Stimulated activated naive B cell treated with anti-CD40 and anti-IgM and Interleukin-4, amounts not matched to agents 10 μg/mL and 1 μg/mL and 100 μg/mL, for 72 hours (primary cell): ENCODE measurements at places on chromosomes 16 and 17.

DNA sequence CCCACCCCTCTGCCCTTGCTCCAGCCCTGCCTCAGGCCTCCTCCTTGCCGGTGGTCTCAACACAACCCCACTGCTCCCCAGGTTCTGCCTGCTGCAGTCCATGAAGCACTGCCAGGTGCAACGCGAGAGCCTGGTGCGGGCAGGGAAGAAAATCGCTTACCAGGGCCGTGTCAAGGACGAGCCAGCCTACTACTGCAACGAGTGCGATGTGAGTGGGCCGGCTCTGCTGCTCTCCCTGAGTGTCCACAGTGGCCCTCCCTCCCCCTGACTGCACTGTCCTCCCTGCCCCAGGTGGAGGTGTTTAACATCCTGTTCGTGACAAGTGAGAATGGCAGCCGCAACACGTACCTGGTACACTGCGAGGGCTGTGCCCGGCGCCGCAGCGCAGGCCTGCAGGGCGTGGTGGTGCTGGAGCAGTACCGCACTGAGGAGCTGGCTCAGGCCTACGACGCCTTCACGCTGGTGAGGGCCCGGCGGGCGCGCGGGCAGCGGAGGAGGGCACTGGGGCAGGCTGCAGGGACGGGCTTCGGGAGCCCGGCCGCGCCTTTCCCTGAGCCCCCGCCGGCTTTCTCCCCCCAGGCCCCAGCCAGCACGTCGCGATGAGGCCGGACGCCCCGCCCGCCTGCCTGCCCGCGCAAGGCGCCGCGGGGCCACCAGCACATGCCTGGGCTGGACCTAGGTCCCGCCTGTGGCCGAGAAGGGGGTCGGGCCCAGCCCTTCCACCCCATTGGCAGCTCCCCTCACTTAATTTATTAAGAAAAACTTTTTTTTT is 1.8 kb upstream of the TMEM88 start:
- no peak for DNase-seq

GRCh38 chr16:23944381-23944780 is 108.6 kb downstream of the PRKCB start:
- DNase-seq, result no peak

DNA sequence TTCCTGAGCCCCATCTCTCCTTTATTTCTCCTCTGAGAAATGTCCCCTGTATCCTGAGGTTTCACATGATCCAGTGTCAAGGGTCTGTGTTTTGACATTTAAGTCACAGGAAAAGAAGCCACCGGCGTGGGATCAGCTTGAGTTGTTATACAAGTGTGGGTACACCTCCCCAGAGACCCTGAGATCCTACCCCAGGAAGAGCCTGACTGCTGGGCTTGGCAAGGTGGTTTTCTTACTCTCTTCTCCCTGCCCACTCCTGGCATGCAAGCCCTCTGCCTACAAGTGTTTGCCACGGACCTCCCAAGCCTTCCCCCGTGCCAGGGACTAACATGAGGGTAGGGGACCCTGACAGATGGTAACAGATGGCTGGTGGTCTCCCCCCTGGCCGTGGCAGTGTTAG is 2.8 kb upstream of the ARHGAP27 start:
- DNase-seq, result no peak

DNA sequence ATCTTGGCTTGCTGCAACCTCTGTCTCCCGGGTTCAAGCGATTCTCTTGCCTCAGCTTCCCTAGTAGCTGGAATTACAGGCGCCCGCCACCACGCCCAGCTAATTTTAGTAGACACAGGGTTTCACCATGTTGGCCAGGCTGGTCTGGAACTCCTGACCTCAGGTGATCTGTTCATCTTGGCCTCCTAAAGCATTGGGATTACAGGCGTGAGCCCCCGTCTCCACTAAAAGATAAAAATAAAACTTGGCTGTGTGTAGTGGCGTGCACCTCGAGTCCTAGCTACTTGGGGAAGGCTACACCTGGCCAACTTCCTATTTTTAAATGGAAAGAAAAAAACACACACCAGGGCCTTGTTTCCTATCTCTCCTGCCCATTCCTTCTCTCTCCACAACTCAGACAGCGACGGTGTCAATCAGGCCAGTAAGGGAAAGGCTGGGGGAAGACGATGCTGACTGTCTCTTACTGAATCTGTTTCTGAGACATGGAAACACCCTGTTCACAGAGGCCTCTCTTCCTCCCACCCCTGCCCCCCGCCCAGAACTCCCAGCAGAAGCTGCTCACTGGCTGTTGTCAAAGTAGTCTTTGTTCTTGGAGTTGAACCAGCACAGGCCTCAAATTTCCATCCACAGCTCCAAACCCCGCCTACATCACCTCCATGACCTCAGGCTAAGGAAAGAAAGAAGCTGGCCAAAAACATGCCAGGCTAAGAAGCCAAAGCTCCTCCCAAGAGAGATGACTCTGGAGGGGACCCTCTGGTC is 96.6 kb downstream of the NXN start:
- no peak for DNase-seq

DNA sequence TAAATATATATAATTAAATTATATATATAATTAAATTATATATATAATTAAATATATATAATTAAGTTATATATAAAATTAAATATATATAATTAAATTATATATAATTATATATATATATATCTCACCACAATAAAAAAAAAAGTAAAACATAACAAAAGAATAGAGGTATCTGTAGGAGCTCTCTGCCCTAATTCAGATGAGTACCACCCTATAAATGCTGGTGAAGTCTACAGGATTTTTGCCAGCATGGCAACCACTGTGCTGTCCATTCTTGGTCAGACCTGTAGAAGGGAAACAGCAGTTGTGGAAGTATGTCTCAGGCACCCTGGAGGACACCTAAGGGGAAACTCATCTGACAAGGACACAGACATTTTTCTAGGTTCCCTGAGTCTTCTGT is 259.7 kb downstream of the PRKCA start:
- DNase-seq, result no peak

DNA sequence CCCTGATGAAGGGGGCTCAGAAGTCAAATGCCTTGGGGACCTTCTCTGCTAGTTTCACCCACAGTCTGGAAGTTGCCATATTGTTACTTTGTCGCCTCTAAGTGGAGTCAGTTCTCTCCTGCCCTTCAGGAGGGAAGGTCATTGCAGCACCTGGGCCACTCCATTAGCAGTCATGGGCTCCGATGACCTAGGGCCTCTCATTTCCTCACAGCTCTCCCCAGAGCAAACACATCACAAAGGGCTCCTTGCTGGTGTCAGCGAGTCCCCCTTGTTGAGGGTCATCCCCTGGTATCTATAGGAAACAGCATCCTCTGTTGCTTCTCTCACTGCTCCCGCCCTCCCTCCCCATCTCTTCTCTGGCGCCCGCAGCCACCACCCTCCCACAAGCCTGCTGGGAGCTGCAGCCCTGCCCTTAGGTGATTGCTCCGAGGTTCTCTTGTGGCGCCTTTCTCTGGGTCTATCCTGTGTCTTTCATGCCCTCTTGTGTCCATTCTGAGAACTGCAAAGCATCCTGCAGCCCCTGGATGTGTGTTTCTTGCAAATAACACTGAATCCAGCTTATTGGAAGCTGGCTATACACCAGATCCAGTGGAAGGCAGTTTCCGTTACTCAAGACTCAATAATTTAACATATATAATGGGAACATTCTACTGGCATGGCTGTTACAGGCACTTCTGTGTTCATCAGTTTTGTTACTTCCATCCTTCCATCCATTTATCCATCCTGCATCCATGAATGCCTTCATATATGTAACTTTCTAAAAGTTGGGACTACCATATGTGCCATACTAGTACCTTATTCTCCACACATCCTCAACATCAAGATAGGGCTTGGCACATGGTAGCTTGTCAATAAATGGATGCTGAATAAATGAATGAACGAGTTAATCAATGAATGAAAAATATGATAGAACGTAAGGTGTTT is 21.2 kb downstream of the PDILT start:
- DNase-seq, result peak; percentile 35

GRCh38 chr17:10471858-10472257 is 2.5 kb upstream of the MYH4 start:
- no peak for DNase-seq

- no peak for DNase-seq
Measured at GRCh38 chr17:9142772-9143494, 121.6 kb downstream of the NTN1 start.

GRCh38 chr16:4511441-4512082 is 27.0 kb downstream of the CDIP1 start:
- no peak for DNase-seq

GRCh38 chr16:57372372-57373116 is at the start of gene CX3CL1:
Gene CX3CL1, plus strand, starts transcription at chr16:57372490. Its CDS starts 79 bp downstream, at chr16:57372569.
- peak; percentile 47 for DNase-seq

DNA sequence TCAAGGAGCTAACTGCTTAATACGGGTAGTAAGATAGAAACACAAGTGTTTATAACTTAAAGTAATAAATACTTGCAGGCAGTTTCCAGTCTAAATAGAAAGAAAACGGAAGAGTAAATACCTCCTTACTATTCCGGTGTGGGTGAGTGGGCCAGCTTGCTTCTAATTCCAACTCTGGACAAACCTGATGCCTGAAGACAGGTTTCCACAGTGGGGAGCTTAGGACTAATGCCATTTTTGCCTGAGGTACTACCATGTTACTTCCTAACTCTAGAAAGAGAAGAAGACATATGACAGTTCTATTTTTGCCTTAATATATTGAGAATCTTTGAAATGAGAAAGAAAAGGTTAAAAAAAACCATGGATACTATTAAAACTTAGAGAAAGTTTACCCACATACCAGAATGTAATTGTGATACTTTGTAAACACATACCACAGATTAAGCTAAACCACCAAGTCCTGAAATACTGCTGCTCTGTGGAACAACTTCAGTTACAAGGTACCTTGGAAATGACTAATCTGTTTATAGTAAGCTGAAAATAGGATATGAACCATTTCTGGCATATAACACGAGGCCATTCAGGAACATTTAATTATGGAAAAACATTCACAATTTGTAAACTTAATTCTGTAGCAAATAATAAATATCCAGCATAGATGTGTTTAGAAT is 70.2 kb downstream of the ZZEF1 start:
- no peak for DNase-seq

DNA sequence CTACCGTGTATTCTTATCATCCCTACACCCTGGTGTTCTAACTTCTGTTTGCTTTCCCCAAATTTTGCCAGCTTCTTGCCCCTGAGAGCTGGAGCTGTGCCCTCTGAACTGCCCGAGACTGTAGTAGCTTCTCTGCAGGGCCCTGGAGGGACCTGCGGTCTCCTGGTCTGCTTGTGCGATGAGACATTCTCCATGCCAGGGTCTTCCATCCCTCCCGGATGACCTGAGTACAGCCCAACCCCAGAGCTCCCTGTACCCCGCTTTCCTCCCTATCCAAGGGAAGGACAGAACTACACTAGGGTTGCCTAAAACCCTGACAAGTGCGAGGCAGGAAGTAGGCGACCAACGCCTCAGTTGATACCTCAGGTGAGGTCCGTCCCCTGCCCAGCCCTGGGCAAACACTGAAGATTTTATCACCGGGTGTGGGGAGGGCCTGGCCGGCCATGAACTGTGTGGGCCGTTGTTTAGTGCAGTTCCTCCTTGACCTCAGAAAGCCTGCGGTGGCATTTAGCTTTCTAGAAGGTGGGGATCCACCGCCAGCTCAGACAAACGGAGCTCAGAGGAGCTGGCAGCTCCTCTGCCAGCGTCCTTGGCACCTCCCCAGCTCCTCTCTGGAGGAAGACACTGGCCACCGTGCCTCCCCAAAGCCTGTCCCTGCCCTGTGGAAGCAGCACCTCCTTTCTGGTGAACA is 13.7 kb downstream of the CANT1 start:
- no peak for DNase-seq

DNA sequence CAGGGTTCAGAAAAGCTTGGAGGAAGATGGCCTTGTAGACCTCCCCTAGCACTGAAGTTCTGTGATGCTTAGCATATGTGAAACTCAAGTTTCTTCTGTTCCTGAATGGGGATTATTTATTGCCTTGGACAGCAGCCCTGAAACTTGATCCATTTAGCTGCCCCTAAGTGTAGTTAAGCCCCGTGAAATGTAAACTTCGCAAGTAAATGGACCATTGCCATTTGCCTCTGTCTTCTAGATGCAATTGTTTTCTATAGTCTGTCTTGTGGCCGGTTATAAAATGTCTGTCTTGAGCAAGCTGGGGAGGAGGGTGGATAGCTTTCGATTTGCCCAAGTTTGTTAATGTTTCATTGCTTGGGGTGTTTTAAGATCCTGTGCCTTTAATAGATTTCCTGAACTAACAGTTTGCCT is 261.8 kb downstream of the CDH13 start:
- no peak for DNase-seq

GRCh38 chr16:88866151-88866920 is at the start of gene PABPN1L:
Gene PABPN1L, minus strand, starts transcription at chr16:88866660. Its CDS starts 54 bp downstream, at chr16:88866606.
- DNase-seq, result no peak

- no peak for DNase-seq
Measured at GRCh38 chr17:79191270-79191934, 116.8 kb downstream of the ENGASE start.

GRCh38 chr17:60231234-60231633 is 81.5 kb downstream of the CA4 start:
- DNase-seq, result no peak

DNA sequence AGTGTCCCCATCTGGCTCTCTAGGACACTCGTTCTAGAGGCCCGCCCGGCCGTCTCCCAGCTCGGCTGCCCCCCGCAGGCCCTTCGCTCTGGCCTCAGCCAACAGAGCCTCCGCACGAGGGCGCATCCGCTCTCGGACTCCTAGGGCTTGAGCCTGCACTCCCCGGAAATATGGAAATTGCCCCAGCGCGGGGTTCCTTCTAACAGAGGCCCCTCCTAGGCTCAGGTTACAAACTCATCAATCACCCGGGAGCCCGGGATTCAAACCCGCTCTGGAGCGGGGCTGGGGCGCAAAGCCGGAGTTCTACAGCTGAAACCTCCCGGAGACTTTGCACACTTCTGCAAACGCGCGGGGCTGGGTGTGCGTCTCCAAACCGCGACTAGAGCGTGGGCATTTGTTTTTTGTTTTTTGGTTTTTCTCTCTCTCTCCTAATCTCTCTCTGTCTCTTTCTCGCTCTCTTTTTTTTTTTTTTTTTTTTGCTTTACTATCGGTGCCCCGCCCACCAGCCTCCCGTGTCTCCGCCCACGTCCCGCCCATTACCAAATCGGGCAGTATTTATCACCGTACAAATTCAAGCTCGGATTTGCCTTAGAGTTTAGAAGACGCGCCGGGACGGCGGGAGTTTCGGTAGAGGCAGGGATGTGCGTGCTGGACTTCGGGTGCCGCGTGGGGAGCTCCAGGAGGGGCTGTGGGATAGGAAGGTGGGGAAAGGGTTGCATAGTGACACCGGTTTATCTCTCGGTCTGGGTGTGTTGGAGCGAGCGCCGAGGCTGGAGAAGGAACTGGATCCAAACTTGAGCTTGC is 2.4 kb upstream of the FOXL1 start:
- DNase-seq, result no peak

DNA sequence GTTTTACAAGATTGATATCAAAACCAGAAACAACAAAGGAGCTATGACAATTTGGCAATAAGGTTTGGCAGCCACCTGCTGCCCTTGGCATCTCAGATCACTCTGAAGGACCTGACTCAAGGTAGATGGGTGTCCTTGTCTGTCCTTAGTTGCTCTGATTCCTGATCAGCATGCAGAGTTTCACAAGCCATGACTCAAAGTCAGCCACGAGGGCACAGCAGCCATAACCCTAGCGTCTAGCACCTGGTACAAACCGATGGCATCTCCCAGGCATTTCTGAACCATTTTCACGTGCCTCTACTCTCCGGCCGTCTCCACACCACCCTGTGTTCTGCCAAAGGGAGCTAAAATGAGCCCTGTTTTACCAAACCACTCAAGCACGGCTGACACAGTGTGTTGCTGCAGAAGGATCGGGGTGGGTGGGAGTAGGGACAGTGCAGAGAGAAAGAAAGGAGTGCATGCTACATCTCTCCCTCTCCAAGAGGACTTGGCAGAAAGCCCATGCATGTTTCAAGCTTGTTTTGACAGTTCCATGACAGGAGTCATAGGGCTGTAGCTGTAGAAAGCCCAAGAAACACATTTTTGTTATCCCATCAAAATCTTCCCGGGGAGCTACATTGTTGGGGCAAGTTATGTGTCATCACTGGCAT is 297.3 kb downstream of the ABCC12 start:
- DNase-seq, result no peak
